ENCODE measurements at places on chromosomes 16 and 17. TPM values are rescaled to one million over a fixed set of nuclear protein-coding genes. Genes with fewer than 3 reads are reported as not detected.

USP32 gene
- 35.1 TPM for total RNA-seq

STAC2 gene
- total RNA-seq, result 2.9 TPM

CDC6 gene
- 52.7 TPM for total RNA-seq

RHBDF1 gene
- 29.3 TPM for total RNA-seq

C16orf46 gene
- total RNA-seq, result 0.73 TPM

NFAT5 gene
- total RNA-seq, result 7.1 TPM

MRPS23 gene
- 179 TPM for total RNA-seq

CES4A gene
- total RNA-seq, result 3.3 TPM

PAM16 gene
- 63.5 TPM for total RNA-seq
